Stimulated activated CD8-positive, alpha-beta memory T cell treated with anti-CD3 and anti-CD28 coated beads, Interleukin-7, amount 100 ng/mL, for 1 hour (primary cell): ENCODE measurements at places on chromosomes 12 and 14.

DNA sequence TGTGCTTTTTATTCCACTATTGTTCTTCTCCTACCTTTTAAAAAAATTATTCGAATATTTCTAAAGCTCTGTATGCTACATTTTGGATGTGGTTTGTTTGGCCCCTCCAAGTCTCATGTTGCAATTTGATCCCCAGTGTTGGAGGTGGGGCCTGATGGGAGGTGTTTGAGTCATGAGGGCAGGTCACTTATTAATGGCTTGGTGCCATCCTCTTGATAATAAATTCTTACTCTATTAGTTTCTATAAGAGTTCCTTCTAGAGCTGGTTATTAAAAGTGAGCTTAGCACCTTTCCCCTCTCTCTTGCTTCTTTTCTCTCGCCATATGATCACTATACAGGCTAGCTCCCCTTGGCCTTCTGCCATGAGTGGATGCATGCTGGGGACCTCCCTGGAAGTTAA lies 445.6 kb upstream of the PDE3A start:
- DNase-seq: no peak

- DNase-seq: no peak
Measured at GRCh38 chr14:103071544-103072251, 12.3 kb upstream of the LBHD2 start.

DNA sequence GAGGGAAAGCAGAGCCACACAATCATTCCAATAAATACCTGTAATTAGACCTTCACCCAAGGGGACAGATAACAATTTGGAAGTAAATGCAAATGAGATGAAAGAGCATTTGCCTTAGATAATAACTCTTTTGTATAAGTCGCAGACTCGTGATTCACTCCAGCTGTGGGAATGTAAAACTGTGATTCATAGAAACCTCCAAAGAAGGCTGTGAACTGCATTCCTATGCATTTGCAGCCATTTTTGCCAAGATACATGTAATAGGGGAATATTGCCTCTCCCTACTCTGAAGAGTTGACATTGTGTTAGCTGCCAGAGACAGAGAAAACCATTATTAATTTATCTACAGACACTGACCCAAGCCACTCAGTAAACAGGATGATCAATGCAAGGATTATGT lies 181.9 kb upstream of the ARHGAP5 start:
- DNase-seq: no peak

- DNase-seq: no peak
Measured at GRCh38 chr12:3685830-3686229, 67.1 kb downstream of the CRACR2A start.

DNA sequence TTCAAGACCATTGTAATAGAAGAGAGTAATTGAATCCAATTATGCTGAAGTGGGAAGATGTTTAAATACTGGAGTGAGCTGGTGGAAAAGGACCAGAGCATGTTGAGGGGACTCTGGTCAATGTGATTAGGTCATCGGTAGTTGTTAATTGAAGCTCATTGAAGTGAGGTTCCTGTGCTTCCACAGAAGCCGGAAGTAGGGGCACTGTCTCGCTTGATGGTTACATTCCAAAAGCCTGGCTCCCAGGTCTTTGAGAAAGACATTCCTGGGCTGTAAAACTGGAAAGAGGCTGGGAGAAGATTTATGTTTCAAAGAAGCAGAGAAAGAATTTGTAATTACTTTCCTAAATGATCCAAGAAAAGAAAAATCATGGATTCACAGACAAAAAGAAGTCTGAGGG lies 12.3 kb upstream of the CLECL1 start:
- DNase-seq: no peak

DNA sequence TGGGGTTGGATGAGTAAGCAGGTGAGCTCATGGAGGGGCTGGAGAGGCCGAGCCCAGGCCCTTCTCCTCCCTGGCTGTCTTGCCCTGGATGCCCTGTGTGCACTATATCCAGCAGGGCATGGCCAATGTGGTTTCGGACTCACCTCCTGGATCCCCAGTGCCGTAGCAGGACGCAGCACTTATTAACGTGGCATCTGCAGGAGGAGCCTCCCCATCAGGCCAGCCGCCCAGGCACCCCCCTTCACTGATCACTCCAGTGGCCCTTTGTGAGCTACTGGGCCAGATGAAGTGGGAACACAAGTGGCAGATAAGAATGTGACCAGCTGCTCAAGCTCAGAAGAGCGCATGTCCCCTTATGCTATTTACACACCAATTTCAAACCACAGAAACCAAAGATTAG lies 43.1 kb upstream of the DICER1 start:
- DNase-seq: no peak

GRCh38 chr12:103868215-103868614 lies 27.2 kb upstream of the NT5DC3 start:
- DNase-seq: no peak

DNA sequence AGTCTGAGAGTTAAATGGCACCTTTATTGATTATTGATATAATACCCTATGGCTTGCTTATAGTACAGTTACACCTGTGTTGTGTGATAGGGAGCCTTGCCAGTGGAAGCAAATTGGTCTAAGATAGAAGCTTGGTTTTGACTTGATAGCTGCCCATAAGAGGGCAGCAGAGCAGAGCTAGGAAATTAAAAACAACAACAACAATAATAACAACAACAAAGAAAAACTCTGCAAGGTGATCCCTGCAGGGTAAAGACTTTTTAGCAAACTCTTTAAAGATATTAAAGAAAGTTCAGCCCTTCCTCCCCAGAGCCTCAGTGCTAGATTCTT lies 18.0 kb upstream of the RNASE10 start:
- DNase-seq: no peak

DNA sequence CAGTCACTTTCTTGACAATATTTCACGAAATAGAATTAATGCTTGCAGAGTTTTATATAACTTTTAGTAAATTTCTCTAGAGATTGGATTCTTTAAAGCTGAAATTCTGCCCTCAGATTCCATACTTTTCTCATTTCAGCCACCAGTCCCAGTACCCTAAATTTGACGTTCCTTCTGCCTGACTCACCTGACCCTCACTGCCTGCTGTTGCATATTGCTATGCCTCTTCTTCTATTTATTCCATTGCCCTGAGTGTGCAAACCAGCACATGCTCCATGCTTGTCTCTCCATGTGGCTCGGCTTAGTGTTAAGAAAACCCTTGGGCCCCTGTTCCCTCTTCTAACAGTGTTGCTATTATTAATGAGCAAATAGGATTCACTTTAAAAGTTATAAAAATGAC lies 533.3 kb downstream of the LRFN5 start:
- DNase-seq: no peak

DNA sequence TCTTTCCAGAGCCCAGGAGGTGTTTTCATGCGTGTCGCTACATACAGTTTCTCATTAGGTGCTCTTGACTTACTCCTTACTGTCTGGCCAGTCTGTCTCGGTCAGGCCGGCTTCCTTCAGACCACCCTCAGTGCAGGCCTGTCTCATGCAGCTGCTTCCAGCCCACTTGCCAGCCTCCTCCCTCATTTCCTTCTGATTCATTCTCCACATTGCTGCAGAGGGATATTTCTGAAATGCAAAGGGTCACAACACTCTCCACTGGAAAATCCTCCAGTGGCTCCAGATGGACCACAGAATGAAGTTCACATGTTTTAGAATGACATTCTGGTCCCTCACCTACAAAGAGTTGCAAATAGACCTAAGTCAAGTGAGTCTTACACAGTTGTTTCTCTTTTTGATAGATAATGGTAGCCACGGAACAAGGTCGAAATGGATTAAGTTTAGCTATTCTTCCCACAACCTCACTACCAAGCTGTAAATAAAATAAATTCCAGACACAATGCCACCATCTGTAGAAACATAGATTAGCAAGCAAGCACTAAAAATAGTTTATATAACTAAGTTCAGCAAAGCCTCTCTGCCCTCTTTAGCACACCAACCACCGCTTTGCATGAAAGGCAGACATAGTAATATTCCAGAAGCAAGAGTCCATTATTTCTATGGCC lies 146.9 kb downstream of the ESR2 start:
- no peak for DNase-seq

DNA sequence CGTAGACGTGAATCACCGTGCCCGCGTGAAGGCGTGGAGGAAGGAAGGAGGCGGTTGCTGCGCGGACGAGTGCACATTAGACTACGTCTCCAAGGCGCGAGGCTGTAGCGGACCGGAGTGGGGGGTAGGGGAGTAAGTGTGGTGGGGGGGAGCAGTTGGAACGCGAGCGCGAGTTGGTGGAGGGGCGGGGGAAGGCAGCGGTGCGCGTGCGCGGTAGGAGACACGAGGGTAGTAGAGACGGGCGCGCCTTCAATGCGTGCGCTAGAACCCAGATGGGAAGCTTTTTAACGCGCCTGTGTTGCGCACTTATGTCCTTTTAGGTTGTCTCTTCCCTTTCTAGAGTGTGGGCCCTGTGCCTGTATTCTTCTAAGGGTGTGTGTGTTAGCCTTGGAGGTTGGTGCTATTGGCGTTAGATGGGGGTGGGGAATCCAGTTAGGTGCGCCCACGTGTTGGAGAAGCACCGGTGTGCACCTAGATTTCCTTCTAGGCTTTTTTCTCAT lies 604 bp downstream of the EIF4B start:
- peak; percentile 33 for DNase-seq

DNA sequence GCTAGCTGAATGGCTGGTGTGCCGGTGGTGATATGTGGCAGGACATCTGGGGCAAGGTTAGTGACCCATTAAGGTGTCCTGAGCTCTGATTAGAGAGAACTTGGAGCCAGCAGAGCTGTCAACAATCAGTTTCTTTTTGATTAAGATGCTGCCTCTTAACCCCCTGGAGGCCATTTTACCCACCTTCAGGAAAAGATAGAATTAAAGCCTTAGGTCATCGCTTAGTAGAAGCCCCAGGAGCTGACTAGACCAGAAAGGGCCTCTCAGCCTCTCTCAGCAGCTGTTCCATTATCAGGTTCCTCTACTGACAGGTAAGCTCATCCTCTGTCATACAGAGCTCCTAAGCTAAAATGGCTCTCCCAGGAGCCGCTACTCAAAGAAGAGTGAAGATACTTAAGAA lies 339.0 kb downstream of the FUT8 start:
- DNase-seq: no peak

GRCh38 chr12:45587012-45587411 lies 142.5 kb upstream of the ARID2 start:
- no peak for DNase-seq

DNA sequence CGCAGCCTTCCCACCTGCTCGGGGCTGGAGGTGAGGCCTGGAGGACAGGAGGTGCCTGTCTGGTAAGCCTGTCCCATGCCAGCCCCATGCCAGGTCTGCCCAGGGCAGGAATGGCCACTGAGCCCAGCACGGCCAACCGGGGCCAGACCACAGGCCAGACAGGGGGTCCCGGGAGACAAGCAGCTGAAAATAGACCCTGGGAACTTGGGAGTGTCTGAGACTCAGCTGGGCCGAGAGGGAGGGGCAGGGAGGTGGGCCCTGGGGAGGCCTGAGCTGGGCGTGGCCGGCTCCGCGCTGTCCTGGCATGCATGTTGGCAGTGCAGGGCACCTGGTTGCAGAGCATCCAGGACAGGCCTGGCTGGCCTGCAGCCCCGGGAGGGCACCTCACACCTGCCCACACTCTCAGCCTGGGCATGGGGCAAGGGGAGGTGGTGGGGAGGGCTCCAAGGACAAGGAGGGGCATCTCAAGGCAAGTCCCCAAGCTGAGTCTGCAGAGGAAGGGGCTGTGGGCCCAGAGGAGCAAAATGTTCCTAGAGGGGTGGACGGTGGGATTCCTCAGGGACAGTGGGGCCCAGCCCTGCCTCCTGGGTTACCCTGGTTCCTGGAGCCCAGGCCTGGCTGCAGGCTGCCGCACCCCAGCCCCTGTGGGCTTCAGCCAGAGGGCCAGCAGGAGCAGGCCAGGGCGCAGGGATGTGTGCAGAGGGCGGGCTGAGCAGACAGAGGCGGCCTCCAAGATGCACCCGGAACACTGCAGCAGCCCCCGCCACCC lies 3.2 kb upstream of the CRIP1 start:
- DNase-seq: no peak

GRCh38 chr12:88698471-88698870 lies 118.2 kb upstream of the KITLG start:
- no peak for DNase-seq

- no peak for DNase-seq
Measured at GRCh38 chr14:20630340-20631022, 11.0 kb downstream of the OR6S1 start.

- DNase-seq: peak; percentile 43
Measured at GRCh38 chr14:49853572-49854375, 1.2 kb upstream of the NEMF start.

DNA sequence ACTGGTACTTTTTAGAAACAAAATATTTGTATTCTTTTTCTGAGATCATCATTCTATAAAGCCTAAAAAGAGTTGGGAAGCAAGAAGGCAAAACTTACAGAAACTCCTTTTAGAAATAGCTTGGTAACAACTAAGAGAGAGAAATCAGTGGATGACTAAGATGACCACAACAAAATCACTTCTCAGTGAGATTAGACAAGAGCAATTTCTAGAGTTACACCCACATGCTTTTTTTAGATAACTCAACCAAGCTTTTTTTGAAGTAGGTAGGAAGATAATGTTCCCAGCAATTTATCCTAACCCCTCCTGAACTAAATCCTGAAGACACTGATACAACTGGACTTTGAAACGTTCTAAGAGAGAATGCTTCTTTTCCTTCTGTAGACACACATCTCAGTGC lies 576.4 kb downstream of the SLC6A15 start:
- no peak for DNase-seq

DNA sequence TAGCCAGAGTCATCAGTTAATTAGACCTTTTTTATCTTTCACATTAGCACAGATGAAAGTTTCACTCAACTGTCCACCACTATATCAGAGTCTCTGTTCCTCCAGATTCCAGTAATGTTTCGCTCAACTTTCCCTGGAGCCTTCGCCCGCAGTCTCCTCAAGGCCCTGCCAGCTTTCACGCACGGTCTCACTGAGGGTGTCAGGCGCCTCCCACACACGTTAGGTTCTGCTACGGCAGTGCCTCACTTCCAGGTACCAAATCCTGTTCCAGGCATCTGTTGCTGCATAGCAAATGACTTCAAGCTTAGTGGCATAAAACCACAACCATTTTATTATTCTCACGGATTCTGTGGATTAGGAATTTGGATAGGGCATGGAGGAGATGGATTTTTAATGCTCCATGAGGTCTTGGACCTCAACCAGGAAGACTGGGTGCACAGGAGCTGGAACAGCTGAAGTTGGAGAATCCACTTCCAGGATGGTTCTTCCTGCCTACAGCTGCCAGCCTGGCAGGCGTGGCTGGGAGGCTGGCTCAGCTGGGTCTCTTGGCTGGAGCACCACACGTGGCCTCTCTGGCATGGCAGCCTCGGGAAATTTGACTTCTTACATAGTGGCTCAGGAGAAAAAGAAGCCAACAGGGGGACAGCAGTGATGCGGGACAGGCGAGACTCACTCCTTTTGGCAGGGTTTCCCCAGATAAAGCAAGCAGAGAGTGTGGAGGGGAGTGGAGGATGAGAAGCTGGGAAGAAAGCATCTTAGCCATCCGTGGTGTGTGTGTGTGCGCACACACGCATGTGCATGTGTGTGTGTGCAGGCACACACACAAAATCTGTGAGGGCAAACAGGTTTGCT lies 21.3 kb upstream of the BCDIN3D start:
- DNase-seq: no peak

DNA sequence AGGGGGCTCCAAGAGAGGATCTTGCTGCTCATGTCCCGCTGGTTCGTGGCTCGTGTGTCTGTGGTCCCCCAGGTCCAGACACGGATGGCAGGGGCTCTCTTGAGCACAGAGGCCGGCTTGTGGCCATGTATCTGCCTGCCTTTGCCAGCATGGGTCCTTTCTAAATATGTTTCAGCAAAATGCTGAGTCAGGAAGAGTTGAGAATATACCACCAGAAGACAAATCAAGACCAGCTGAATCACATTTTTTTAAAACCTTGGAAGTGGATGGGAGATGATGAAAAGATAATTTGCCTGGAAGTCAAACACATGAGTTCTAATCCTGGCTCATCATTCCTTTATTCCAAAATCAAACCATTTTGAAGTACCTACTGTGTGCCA lies 58.0 kb downstream of the NUAK1 start:
- DNase-seq: no peak
